Stimulated activated CD4-positive, alpha-beta T cell treated with anti-CD3 and anti-CD28 coated beads, Interleukin-15, amount 100 ng/mL, for 48 hours (primary cell): ENCODE measurements at places on chromosomes 5 and 9.

GRCh38 chr5:21070858-21071257 is 1082.9 kb upstream of the CDH18 start:
- no peak for DNase-seq

GRCh38 chr9:114304416-114305188 is 18.3 kb upstream of the ORM1 start:
- no peak for DNase-seq

- no peak for DNase-seq
These were observed 61.3 kb upstream of the LRRTM2 start for GRCh38 chr5:138936225-138936967.

GRCh38 chr9:31587146-31587545 is 797.3 kb upstream of the ACO1 start:
- no peak for DNase-seq

DNA sequence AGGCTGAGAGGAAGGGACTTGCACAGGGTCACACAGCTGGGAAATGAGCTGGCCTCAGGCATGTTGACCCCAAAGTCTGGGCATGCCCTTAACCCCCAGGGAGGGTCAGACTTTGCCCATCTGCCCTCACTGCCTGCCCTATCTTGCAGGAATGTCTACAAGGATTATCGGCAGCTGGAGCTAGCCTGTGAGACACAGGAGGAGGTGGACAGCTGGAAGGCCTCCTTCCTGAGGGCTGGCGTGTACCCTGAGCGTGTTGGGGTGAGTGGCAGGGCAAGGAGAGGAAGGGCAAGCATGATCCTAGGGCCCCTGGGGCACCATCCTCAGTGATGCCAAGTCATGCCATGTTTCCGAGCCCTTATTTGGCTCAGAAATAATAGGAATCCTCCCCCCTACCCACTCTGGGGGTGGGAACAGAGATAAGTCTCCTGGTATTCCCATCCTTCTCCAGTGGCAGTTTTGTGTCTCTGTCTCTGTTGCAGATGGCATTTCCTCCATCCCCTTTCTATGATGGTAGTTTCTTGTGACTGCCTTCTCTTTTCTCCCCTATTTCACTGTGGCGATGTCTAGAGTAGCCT is 28.5 kb downstream of the GOLGA2 start:
- DNase-seq: no peak

- no peak for DNase-seq
These were observed 58.3 kb downstream of the BNC2 start for GRCh38 chr9:16811987-16812685.

- DNase-seq: peak; percentile 92
These were observed 13.2 kb upstream of the AQP7 start for GRCh38 chr9:33415501-33416038.

DNA sequence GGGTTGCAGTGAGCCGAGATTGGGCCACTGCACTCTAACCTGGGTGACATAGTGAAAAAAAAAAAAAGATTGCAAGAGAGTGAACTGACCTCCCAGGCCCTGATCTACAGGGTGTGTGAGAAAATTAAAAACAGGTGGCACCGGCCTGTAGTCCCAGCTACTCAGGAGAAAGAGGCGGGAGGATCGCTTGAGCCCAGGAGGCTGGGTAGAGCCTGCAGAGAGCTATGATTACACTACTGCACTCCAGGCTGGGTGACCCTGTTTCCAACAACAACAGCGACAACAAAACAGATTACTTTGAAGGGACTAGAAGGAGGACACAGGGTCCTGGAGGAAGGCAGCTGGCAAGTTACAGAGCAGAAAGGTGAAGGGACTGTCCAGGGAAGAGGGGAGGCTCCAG is 42.2 kb upstream of the FABP6 start:
- no peak for DNase-seq

- DNase-seq: no peak
These were observed 300.0 kb downstream of the DIRAS2 start for GRCh38 chr9:90342607-90343006.

GRCh38 chr9:35923927-35924763 is 14.9 kb downstream of the SPAAR start:
- DNase-seq: peak; percentile 50

GRCh38 chr5:160289721-160290120 is 22.6 kb downstream of the CCNJL start:
- no peak for DNase-seq

- DNase-seq: no peak
These were observed 977.9 kb upstream of the NUDT12 start for GRCh38 chr5:104540448-104540847.

DNA sequence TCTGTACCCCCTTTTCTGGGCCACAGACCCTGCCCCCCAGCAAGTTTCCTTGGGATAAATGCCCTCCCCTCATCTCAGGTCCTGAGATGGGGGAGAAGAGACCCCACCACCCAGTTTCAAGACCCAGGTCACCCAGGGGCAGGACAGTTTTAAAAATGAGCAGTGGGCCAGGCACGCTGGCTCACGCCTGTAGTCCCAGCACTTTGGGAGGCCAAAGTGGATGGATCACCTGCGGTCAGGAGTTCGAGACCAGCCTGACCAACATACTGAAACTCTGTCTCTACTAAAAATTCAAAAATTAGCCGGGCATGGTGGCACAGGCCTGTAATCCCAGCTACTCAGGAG is 6.1 kb downstream of the PTGES2 start:
- DNase-seq: no peak

DNA sequence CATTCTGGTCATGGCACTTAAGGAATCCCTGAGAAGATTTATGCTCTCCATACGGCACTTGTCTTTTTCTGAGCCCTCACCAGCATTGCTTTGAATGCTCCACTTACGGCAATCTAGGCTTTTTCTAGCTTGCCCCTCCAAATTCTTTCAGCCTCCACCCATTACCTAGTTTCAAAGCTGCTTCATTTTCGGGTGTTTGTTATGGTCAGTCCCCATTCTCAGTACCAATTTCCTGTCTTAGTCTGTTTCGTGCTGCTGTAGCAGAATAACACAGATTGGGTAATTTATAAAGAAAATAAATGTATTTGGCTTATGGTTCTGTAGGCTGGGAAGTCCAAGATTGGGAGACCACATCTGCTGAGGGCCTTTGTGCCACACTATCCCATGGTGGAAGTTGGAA is 42.0 kb downstream of the ARHGEF28 start:
- DNase-seq: no peak

- no peak for DNase-seq
These were observed 9.9 kb downstream of the MLANA start for GRCh38 chr9:5900622-5901021.

- DNase-seq: no peak
These were observed 40.9 kb downstream of the VLDLR start for GRCh38 chr9:2662496-2662895.

DNA sequence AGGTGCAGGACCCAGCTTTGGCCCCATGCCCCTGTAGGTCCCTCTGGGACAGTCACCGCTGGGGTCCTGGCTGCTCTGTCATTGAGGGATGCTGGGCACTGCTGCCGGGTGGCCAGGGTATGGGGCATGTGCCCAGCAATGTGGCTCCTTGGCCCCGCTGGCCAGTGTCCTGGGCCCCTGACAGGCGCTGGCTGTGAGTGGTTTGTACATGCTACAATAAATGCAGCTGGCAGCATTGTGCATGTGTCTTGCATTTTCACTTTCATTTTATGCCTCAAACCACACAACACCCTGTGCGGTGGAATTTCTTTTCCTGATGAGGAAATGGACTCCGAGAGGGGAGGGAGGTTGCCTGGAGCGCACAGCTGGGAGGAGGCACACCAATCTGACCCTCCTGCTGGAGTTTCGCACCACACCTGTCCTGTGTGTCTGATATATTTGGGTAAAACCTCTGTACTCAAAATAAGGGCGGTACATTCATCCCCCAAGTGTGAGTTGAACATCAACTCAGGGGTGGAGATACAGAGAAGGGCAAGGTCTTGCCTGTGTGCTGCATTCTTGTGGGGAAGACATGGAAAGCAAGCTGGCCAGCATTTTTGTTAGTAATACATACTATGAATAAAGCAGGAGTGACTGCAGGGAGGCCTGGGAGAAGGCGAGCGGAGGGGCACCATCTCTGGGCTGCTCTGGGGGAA is 11.7 kb downstream of the TSPAN17 start:
- DNase-seq: no peak

DNA sequence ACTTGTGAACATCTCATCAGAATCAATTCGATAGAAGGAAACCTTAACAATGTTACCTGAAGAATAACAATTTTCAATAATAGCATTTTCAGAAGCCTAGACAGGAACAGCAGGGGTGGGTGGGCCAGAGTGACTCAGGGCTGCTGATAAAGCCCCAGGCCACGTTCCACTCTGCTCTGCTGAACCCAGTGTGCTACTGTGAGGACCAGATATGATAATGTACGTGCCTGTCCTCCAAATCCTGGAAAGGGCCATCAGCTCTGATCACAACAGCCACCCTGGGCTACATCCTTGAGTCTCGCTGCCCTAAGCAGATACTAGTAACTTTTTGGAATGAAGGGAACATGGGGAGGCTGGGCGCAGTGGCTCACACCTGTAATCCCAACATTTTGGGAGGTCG is 91.3 kb downstream of the PRRT1B start:
- DNase-seq: no peak

GRCh38 chr9:85971731-85972130 is 30.8 kb downstream of the NAA35 start:
- DNase-seq: no peak

- DNase-seq: no peak
These were observed 281.4 kb downstream of the CWC27 start for GRCh38 chr5:65050140-65050539.

GRCh38 chr9:70402213-70402612 is 12.2 kb downstream of the KLF9 start:
- no peak for DNase-seq

DNA sequence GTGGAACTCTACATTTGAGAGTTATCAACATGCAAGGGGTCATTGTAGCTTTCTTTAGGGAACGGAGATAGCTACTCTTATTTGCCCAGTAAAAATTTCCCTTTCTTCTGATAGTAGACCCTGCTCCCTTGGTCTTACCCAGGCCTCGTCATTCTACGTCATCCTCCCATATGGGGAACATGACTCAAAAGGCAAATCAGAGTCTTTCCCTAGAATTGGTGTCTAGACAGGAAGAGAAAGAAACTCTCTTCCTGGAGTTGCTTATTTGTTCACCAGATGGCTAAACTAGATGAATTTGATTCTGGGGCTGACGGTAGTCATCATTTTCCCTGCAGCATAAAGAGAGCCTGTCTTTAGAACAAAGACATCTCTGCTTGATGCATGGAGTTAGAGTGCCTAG is 12.2 kb upstream of the SLC38A9 start:
- DNase-seq: no peak

DNA sequence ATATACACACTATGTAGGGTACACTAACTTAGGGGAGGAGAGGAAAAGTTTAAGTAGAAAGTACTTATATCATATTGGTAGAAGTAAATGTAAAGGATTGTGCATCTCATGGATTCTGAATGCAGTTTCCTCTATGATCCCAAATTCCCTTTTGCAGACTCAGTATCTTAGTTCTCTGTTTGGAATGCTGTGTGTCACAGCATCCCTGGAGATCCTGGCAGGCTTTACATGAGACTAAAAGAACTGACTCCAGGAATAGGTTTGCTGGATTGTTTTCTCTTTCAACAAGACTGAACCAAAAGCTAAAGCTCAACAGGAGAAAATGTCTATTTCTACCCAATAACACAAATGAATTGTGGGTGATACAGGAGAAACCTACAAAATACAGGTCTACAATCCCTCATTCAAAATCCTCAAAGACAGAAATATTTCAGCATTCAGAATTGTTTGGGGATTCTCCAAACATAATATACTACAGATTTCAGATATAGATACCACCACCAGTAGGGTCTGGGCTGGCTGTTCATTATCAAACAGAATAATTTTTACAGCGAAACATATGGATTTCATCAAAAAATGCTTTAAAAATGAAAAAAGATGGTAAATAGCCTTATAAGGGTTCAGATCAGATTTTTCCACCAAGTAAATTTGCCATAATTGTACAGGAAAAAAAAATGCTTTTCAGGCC is 324.7 kb upstream of the GRAMD2B start:
- no peak for DNase-seq

- peak; percentile 33 for DNase-seq
These were observed 932 bp downstream of the SLC12A2 start for GRCh38 chr5:128084228-128085167.

GRCh38 chr5:88888291-88888690 is 5.3 kb upstream of the MEF2C start:
- DNase-seq: no peak

- no peak for DNase-seq
These were observed 154.0 kb downstream of the CDH6 start for GRCh38 chr5:31347552-31347905.

DNA sequence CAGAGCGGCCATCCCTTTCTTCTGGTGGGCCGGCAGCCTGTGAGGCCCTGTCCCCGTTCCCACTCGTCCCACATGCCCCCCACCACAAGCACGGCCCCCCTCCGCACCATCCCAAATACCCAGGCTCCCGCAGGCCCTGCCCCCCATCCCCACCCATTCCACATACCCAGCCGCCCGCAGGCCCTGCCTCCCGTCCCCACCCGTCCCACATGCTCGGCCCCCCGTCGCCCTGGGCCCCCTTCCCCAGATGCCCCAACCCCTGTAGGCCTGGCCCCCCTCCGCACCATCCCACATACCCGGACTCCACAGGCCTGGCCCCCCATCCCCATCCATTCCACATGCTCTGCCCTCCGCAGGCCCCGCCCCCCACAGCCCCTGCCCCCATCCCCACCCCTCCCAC is 11.5 kb downstream of the SLC6A19 start:
- DNase-seq: no peak

- no peak for DNase-seq
These were observed 332.4 kb downstream of the EFNA5 start for GRCh38 chr5:107338335-107338734.

- DNase-seq: no peak
These were observed 12.7 kb upstream of the SLC25A48 start for GRCh38 chr5:135821802-135822201.

- DNase-seq: no peak
These were observed 247.1 kb downstream of the NFIB start for GRCh38 chr9:14066831-14067230.

DNA sequence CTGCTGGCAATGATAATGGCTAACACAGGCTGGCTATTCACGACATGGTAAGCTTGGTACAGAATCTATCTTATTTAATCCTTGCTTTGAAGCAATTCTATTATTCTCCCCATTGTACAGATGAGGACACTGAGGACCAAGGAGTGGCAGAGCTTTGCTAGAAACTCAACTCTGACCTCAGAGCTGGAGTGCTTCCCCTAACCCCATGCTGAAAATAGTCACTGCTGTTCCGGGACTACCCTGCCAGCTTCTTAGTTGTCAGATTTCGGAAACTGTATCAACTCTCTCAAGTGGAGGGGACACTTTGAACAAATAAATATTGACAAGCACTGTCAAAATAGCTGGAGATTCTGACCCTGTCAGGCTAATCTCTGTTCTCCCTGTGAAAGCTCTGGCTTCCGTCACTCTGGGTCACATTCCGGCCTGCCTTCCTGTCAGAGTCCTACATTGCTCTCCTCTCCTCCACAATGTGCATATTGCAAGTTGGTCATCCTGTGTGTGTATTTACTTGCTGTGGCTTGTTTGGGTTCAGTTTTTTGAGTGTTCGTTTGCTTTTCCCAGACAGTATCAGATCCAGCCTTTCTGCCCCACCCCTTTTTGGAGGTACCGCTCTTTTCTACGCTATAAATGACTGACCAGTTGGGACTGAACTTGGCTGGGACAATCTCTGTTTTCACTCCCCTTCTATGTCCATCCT is 134.3 kb upstream of the MAP1B start:
- DNase-seq: no peak

- no peak for DNase-seq
These were observed 177.9 kb downstream of the XRCC4 start for GRCh38 chr5:83255268-83255667.
